Stimulated activated CD8-positive, alpha-beta memory T cell treated with anti-CD3 and anti-CD28 coated beads, Interleukin-12 subunit alpha, Interleukin-12 subunit beta, amount 100 ng/mL, for 1 hour (primary cell): ENCODE measurements at places on chromosomes 6 and 20.

- no peak for DNase-seq
These were observed 57.1 kb downstream of the MAP3K4 start for GRCh38 chr6:161048641-161049040.

GRCh38 chr20:49969234-49969633, 13.5 kb upstream of the SNAI1 start:
- no peak for DNase-seq

- no peak for DNase-seq
These were observed at the start of gene IER3 for GRCh38 chr6:30744054-30744805. IER3 (minus strand) TSS chr6:30744547; CDS start chr6:30744518, 29 bp downstream.

DNA sequence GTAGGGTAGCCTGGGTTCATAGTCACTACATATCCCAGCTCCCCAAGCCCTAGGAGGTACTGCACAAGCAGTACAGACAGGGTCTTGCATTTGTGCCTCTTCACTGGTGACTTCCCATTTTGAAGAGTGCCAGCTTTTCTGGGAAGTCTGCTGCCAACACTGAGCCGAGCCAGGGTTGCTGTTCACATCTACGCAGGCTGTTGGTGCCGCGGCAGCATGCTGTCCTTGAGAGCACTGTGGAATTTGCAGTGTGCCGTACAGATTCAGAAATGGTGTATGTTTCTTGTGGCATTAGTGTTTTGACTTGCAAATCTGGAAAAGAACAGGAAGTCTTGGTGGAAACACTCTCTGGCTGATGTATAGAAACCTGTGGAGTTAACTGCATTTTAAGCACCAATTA, 67.5 kb downstream of the JARID2 start:
- DNase-seq, result no peak

DNA sequence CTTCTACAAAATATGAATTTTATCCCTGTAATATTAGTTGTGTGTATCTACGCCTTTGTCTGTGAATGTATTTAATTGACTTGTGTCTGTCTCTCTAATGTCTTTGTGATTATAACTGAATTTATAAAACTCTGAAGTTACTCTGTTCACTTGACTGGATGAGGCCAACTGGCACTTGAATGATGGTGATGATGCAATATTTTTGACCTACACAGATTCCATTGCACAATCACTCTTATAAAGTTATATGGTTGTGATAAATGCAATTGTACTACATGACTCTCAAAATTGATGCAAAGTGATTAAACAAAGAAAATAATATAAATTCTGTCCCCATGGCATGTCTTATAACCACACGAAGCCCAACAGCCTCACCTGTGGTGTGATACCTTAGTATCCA, 287.3 kb upstream of the PLN start:
- DNase-seq, result no peak

- DNase-seq, result no peak
These were observed 10.5 kb upstream of the DSTN start for GRCh38 chr20:17559338-17559737.

DNA sequence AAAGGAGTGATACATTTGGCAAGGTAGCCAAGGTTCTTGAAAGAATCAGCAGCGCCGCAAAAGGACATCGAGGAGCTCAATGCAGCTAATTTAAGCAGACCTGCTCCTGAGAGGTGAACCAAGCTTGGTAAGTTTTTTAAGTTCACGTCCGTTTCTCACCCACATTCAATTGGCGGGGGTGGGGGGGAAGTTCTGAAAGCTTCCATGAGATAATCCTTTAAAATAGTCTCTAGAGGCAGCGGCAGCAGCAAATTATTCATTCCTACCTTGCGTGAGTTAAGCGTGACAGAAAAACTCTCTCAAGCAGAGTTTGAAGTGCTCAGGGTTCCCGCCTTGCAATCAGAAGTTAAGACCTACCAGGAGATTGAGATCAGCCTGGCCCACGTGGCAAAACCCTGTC, 97.3 kb upstream of the NHSL1 start:
- no peak for DNase-seq

GRCh38 chr6:14505401-14505800, 387.8 kb downstream of the CD83 start:
- DNase-seq, result no peak

GRCh38 chr6:65088575-65088974, 618.5 kb downstream of the EYS start:
- DNase-seq, result no peak

GRCh38 chr6:169177516-169178166, 76.0 kb downstream of the THBS2 start:
- no peak for DNase-seq
